NCI-H1930 (cell line): ENCODE measurements at places on chromosomes 13 and 19.
A peak's percentile ranks its signal among the peaks of the same experiment; 100 is the strongest.

GRCh38 chr13:76466043-76466442 is 420.2 kb downstream of the KCTD12 start:
- no peak for DNase-seq

DNA sequence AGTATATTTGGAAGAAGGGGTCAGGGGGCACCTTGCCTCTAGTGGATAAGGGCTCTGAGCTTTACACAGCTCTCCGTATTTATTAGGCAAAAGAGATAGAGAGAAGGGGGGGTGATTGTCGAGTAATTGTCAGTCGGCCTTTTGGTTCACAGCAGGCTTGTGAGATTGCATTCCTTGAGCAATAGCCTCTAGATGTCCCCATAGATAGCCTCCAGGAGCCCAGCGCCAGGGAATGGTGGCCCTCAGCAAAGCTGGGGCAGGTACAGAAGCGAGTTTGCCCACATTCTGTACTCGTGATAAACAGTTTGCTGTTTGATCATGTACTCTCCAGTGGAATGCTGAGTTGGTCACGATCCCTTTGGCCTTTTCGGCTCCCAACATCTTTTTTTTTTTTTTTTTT is 4.6 kb downstream of the ZNF613 start:
- DNase-seq: no peak

GRCh38 chr13:30906411-30907051 is 460 bp downstream of the MEDAG start:
- no peak for DNase-seq

- peak; percentile 66 for DNase-seq
Observed at GRCh38 chr13:47484548-47484947, 516.5 kb downstream of the SUCLA2 start.

DNA sequence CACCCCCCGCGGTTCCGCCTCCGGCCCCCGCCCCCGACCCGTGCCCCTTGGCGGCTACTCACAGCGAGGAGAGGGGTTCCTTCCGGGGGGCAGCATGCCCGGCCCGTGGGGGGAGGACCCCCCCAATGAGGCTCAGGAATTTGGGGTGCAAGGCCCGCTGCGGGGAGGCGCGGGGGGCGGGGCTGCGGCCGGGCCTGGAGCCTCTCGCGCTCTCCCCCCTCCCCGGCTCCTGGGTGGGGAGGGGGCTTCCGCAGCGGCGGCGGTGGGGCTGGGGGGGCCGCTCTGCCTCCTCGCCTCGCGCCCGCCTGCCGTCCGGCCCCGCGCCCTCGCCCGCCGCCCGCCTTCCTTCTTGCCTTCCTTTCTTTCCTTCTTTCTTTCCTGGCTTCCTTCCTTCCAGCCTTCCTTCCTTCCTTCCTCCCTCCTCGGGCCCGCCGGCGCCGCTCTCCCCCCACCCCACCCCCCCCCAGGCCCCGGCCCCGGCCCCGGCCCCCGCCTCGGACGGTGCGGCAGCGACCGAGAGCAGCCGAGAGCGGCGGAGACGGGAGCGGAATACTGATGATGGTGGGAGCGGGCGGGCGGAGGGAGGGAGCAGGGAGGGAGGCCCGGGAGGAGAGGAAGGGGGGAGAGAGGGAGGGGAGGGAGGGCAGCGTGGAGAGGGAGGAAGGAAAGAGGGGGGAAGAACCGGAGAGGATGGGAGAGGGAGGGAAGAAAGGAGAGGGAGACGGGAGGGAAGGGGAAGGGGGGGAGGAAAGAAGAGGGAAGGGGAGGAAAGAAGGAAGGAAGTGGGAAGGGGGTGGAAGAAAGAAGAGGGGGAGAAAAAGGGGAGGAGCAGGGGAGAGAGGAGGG is at the start of gene LRRC4B:
Gene LRRC4B, minus strand, starts transcription at position 554 of the 846 bp plus-strand sequence. CDS start 19,597 bp downstream, outside the sequence.
- DNase-seq: no peak

DNA sequence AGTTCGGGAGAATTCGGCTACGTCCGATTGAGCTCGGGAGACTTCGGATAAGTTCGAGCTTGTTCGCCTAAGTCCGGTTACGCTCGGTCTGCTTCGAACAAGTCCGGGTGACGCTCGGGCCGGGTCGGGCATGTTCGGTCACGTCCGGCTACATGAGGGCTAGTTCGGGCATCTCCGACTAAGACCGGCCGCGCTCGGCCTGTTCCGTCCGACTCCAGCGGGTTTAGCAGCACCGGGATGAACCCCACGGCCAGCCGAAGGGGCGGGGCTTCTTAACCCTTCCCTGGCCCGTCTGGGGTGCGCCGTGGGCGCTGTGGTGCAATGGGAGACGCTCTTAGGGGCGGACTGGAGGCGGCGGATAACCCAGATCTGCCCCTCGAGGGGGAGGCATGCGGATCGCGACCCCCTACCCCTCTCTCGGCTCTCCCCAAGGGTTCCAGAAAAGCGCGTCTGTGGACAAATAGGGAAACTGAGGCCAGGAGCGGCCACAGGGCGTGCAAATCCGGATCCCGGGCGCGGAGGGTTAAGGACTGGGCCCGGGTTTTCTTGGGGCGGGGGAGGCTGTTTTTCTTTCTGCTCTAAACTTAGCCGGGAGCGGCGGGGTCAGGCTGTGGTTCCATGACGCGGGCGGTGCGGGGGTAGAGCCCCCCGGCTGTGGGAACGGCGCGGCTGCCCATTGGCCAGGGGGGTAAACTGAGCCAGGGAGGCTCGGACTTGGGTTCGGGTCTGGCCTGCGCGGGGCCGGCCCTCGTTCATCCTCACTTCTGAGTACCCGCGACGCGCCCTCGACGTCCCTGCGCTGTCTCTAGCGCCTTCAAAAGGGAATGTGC is 1.5 kb downstream of the PDE4C start:
- DNase-seq: peak; percentile 91

GRCh38 chr13:41136396-41137031 is 3.9 kb upstream of the KBTBD6 start:
- DNase-seq: no peak

GRCh38 chr13:113741191-113741668 is 17.8 kb upstream of the TMEM255B start:
- DNase-seq: no peak

GRCh38 chr13:27953676-27954405 is 15.3 kb downstream of the CDX2 start:
- DNase-seq: peak; percentile 84

DNA sequence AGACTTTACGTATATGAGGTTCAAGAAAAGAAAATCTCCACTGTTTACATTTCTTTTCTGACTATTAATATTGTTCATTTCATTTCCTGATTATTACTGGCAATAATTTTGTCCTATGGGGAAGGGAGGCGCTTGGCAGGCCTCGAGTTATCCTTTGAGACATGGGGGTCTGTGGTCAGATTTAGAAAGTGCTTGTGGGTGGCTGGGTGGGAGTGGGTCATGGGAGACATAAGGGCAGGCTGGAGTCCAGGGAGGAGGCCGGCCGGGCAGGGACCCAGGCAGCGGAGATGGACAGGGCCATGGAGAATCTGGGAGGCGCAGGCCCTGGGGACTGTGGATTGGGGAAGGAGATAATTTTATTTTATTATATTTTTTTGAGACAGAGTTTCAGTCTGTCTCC is 40.1 kb downstream of the LTBP4 start:
- no peak for DNase-seq

DNA sequence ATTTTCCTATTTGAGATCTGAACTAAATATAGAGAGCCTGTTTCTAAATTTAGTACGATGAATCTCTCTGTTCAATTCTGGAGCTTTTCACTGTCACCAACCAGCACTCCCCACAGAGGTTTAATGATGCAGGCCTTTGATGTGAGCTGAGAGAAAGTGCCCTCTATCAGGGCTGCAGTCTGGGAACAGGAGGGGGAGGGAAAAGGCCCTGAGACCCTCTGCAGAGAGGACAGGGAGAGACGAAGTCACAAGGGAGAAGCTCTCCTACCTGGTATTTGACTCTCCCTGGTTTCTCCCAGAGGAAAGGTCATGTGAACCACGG is 206.8 kb upstream of the SOX1 start:
- DNase-seq: no peak

- no peak for DNase-seq
Observed at GRCh38 chr13:22175815-22176214, 504.9 kb downstream of the FGF9 start.

DNA sequence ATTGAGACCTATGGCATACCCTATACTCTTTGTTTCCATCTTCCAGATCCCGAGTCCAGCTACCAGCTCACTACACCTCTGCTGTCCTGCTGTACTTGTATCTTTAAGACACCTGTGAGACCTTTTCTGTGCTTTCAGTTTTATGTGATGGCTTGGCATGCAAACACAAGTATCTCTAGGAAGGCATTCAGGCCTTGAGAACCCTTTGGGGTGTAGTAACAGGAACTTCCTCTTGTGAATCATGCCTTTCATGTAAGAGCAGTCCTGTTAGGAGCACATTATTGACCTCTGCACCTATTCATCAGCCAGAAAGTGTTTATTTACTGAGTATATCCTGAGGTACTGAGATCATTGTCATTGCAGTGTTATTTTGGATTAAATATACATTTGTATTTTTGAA is 87.0 kb upstream of the HTR2A start:
- DNase-seq: no peak
